NCI-H2107 (cell line): ENCODE measurements at places on chromosomes 3 and 15.

GRCh38 chr3:45943207-45943846, at the start of gene CXCR6:
Gene CXCR6 (plus strand): TSS chr3:45943464. CDS start chr3:45946482, 3,018 bp downstream.
- DNase-seq = no peak

- DNase-seq = no peak
These were observed 29.6 kb downstream of the DCLK3 start for GRCh38 chr3:36734742-36735141.

GRCh38 chr3:178802993-178803693, 266.9 kb downstream of the KCNMB2 start:
- no peak for DNase-seq

DNA sequence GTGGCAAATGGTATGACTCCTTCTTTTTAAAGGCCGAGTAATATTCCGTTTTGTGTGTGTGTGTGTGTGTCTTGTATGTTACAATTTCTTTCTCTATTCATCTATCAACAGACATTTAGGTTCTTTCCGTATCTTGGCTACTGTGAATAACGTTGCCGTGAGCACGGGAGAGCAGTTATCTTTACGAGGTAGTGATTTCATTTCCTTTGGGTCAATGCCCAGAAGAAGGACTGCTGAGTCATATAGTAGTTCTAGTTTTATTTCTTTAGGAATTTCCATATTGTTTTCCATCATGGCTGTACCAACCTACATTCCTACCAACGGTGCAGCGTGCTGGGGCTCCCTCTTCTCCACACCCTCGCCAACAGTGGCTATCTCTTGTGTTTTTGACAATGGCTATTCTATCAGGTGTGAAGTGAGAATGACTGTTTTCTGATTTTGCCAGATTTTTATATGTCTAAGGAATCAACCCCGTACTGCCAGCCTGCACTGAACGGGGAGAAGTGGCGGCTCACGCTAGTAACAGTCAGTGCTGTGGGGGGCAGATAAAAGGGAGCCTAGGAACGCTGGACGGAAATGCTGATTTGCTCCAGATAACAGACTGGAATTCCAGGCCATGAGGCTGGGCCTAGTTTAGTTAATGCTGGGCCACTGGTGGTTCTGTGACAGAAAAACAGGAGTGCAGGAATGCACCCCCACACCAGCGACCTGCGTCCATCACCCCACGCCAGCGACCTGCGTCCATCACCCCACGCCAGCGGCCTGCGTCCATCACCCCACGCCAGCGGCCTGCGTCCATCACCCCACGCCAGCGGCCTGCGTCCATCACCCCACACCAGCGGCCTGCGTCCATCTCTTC, 168.1 kb downstream of the XXYLT1 start:
- DNase-seq = no peak

GRCh38 chr3:27717200-27717852, 4.8 kb downstream of the EOMES start:
- no peak for DNase-seq

DNA sequence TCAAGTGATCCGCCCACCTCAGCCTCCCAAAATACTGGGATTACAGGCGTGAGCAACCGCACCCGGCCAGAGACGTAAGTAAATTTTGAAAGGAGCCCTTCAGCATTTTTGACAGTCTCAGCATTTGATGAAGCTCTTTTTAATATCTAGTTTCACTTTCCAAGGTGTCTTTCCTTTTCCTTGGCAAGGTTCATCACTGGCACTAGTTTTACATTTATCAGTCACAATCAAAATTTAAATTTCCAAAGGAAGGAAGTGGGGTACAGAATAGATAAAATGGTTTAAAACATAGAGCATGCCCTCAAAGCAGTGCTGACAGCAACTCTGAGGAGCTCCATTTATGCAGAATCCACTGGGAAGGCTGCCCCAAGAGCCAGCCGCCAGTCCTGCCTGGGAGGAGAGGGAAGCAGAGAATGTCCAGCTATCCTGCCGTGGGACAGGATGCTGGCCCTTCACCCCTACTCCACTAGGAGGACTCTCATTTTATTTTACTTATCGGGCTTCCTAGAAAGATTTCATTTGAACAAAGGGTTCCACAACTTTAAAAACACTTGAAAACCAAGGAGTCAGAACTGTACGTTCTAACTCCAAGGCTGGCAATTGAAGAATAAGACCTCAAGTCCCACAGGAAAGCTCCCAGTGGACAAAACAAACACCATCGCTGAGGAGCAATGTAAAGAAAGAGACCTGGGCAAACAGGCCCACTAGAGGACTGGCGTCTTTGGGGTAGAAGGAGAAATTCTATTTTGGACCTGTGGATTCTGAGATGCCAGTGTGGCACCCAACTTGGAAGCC, 9.9 kb downstream of the SFMBT1 start:
- no peak for DNase-seq

GRCh38 chr15:93870583-93870982, 360.8 kb upstream of the MCTP2 start:
- no peak for DNase-seq

DNA sequence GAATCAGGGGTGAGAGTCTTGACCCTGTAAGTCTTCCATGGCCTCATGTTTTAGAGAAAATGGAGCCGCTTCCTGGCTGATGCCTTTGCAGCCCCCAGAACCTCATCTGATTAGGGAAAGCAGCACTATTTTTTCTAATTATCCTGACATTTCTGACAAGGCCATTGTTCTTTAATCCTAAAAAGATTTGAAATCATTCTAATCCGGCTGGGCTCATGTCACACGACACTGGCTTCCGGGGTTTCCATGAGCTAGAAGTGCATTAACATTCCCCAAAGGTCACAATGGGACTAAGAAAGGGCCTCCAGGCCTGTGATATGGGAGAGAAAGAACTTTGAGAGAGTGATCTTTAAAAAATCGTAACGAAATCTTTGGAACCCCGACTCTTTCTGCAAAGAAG, 33.1 kb downstream of the RBP2 start:
- no peak for DNase-seq

GRCh38 chr3:62631488-62631887, 243.7 kb downstream of the CADPS start:
- no peak for DNase-seq

DNA sequence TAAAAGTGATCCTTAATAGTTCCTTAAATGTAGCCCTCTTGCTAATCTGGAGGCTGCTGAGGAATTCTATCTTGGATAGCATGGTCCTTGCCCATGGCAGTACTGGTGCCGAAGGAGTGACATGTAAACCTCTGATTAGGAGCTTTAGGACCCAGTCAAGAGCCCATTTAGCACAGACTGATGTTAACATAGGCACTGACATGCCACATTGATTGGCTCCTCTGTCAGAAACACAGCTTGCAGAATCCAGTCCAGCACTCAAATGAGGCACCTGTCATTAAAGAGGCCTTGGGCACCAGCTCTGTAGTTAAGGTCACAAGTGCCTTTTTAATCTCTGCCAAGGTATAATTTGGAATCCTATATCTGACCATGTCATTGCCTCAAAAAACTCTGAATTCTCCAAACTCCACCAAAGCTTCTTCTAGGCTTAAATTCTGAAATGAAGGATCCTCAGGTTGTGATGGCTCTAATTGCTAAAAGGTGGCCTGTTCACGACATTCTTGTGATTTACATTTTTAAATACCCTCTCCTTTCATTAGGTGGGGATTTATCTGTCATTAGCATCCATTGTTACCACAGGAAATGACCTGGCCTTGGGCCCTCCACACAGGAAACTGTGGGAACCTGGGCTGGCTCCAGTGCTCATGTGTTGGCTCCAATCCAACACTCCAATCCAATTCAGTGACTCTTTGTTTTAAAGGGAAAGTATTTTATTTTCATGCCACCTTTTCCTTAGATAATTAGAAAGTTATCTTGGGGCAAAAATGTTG, 57.3 kb upstream of the RNF7 start:
- no peak for DNase-seq

DNA sequence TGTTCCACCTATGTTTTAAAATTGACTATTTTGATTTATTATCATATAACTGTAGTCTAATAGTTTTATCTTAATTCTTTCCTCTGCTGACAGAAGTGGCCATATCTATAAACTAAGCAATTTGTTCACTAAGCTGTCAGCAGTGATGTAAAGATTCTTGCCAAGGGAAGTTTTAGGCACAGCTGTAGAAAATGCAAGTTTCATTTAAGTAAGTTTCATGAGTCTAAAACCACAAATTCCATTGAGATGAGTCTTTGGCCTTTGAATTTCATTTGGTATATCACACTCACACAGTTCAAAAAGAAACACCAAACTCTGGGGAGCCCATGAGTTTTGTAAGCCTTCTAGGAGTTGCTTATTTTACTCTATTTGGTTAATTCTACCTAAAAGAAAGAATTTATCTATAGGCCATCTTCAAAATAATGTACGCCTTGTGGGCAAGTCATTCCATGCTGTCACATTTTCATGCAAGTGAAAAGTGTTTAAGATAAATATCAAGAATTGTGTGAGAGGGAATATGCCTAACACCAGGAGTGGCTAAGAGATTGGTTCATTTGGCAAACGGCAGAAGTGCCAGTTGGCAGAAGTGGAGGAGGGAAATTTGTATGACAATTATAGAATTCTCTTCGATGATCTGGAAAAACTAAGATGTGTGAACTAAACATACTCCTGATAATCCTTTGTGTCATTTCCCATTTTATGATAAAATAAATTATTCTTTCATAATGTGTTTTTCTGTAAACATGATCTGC, 292.9 kb downstream of the ZIC4 start:
- no peak for DNase-seq

DNA sequence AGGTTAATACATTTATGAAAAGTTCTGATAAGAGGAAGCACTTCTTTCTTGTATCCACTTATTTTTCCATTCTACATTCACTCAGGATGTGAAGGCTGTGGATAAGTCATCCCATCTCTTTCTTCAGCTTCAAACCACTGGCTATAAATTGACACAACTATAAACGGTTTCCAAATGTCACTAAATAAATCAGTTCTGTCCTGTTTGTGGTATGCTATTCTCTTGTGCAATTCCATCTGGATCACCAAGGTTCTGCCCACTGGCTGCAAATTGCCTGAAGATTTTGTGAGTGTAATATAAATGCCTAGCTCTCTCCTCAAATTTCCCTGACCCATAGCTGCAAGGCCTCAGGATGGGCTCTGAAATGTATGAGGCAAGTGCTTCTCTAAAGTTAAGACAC, 7.1 kb upstream of the LMOD3 start:
- no peak for DNase-seq

DNA sequence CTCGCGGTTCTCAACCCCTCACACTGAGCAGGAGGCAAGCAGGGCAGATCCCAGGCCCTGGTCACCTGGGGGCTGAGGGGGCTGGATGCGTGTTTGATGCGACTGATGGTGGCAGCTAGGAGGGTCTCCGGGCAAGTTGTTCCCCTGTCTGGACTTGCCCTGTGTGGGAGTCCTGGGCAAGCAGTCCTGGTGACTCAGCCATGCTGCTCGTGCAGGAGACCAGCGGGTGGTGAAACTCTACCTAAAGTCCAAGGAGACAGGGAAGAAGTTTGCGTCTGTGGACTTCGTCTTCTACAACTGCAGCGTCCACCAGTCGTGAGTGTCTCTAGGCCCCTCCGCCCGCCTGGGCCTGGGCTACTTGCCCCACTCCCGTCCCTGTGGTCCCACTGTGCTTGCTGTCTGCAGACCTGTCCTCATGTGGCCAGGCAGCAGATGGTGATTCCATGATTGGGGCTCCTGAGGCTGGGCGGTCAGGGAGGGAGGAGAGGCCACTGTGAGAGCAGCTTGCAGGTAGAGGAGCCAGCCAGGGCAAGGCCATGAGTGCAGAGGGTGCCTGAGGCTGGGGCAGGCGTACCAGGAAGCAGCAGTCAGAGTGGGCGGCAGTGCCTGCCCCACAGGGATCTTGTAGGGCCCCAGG, 23.1 kb downstream of the PLXNA1 start:
- DNase-seq = no peak

GRCh38 chr15:45670091-45670490, 35.3 kb downstream of the SQOR start:
- DNase-seq = no peak

GRCh38 chr3:46913644-46914043, 36.1 kb downstream of the PTH1R start:
- peak; percentile 30 for DNase-seq

DNA sequence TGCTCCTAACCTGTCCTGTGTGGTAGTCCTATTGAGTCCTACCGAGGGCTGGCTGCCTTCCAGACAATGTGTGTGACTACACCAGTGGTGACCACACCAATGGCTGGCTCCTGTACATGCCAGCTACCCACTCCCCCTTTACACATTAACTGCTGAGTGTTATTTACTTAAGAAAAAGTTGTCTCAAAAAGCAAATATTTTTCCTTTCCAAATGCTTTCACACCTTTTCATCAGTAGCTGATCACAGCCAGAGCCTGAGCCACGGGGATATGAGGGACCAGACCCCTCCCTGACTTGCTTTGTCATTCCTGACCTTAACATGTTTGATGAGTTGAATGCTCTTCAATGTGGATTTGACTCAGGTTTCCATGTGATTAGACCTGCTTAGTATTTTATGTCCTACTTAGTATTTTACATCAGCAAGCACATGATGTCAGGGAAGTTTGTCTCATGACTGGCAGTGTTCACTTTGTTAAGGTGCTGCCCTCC, 29.6 kb upstream of the GREM1 start:
- DNase-seq = no peak

- no peak for DNase-seq
These were observed 29.5 kb downstream of the ARHGAP31 start for GRCh38 chr3:119323723-119324085.

DNA sequence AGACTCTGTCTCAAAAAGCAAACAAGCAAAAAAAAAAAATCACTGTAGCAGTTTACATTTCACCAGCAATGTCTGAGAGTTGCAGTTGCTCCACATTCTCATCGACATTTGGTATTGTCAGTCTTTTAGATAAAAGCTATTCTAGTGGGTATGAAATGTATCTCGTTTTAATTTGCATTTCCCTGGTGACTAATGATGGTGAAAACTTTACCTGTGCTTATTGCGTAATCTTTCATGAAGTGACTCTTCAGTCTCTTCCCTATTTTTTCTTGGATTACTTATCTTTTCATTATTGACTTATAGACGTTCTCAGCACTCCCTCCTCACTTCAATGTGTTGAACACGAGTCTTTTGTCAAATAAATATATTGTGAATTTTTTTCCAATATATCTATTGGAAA, 37.2 kb upstream of the CLSTN2 start:
- no peak for DNase-seq
